AG04450 (cell line): ENCODE measurements at places on chromosomes 12 and 14. TPM values are rescaled to one million over a fixed set of nuclear protein-coding genes. Genes with fewer than 3 reads are reported as not detected.

Gene KERA
- polyA plus RNA-seq, result not detected in 2 replicates

Gene EIF2S3B
- polyA plus RNA-seq, result 1.3 and 1.5 TPM in 2 replicates

Gene BEGAIN
- 0.16 and 0.48 TPM in 2 replicates for polyA plus RNA-seq

GRCh38 chr12:123712780-123713319, 697 bp downstream of the ATP6V0A2 start:
- DNase-seq, result no peak

DNA sequence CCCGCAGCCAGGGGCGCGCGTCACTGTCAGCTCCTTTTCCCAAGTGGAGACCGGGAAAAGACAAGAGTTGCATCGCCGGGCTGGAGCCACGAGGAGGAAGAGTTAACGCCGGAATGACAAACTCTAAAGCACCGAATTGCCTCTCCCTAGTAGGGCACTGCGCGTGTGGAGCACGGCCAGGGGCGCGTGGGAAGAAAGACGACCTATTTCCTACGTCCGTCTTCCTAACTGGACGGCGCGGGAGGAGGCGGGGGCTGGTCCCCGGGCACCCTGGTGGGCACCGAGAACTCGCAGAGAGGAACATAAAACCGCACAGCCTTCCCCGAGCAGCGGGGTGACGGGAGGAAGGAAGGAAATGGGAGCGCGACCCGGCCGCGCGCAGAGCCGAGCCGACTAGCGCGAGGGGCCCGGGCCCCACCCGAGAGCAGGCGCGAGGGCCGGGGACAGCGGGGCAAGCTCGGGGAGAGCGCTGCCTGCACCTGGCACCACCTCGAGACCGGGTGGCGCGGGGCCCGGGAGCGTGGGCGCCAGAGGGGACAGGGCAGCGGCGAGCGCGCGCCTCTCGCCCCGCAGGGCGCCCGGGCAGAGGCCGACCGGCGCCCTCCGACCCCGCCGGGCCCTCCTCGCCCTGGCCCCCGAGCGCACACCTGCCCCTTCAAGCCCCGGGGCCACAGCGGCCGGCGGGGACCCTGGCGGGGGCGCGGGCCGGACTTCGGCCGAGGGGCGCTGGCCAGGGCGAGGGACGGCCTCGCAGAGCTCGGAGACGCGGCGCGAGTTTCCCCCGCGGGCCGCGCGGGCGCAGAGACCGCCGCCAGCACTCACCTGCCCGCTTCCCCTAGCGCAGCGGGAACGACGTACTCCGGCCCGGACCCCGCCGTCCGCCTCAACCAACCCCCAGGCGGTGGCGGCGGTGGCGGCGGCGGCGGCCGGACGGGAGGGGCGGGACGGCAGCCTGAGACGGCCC, at the start of gene SETD3:
Gene SETD3, minus strand, starts transcription at position 954 of the 964 bp plus-strand sequence. CDS start 15,054 bp downstream, outside the sequence.
- DNase-seq, result peak; percentile 16

GRCh38 chr14:54857830-54858269, 44.8 kb downstream of the GCH1 start:
- DNase-seq, result no peak

DNA sequence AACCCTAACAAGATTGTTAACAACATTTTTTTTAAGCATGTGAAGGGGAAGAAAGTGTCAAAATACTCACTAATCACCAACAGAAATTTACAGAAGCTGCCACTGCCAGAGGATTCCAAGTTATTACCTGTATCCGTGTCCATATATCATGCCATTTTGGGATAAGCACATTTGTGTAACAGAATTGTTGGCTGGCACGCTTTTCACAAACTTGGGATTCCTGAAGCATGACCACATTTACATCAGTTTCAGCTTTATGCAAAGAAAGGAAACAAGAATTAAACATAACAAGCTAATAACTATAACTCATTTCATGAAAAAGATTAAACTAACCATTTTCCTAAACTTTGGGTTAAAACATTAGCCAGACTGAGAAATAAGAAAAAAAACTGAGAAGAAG, 5.9 kb downstream of the NEMP1 start:
- no peak for DNase-seq

- DNase-seq, result no peak
Measured at GRCh38 chr12:8035440-8036010, 3.0 kb downstream of the FOXJ2 start.

- no peak for DNase-seq
Measured at GRCh38 chr12:130434560-130434959, 96.9 kb downstream of the PIWIL1 start.

GRCh38 chr14:93996130-93996695, 888 bp upstream of the CCDC197 start:
- DNase-seq, result no peak

DNA sequence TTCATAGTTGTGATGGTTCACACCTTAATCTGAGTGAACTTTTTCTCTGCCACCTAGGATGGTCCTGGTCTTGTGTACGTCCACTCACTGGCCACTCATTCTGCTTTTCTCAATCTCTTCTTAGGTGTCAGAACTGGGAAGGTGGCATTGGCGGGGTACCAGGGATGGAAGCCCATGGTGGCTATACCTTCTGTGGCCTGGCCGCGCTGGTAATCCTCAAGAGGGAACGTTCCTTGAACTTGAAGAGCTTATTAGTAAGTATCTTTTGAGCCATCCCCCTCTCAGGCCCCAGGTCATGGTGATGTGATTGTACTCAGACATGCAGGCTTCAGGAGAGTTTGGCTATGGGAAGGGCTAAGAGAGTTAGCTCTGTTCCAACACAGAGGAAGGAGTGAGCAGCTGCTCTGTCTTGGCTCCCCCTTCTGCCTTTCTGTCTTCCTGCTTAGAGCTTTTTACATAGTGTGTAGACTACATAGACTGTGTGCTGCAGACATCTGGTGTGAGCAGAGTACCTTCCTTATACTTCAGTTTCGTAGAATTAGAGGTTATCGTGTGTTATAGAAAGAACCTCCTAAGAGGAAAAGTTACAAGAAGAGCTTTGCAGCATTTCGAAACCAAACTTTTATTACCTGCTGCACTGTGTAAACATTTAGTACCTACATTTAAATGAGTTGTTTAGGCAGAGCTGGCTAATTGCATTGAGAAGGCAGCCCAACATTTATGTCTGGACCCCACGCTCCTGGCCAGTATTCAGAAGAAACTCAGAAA, 54.2 kb downstream of the FNTB start:
- DNase-seq, result no peak
